ACHN (cell line): ENCODE measurements at places on chromosomes 6 and 20.
A peak's percentile ranks its signal among the peaks of the same experiment; 100 is the strongest.

- DNase-seq, result no peak
Observed at GRCh38 chr20:22508426-22508825, 75.9 kb downstream of the FOXA2 start.

DNA sequence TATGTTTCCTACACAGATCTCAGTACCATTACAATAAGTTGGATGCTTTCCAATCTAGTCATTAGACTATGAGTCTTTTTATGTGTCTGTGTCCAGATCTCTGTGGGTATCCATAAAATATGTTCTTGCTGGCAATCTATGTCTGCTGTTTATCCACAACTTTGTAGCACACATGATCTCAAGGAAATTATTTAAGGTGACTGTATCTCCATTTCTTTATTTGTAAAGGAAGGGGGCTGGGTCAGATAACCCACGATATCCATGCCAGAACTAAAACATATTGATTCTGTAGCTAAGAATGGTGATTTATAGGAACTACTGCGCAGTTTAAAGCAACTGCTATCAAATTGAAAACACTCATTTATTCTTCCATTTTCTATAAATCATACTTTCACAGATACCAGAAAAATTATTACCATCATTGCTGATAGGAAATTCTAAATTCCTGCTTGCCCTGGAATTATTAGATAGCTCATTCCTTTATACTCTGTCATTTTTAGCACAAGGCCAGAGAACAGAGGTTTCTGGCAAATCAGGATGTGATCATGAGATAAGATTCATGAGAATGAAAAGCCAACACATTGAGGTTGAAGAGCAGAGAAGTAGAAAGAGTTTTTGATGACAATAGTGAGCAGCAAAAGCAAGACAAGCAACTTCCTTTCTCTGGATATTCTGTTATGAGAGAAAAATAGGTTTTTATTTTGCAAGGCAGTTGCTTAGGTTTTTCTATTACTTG, 851.4 kb upstream of the CITED2 start:
- no peak for DNase-seq

GRCh38 chr6:156925026-156925425, 147.8 kb downstream of the ARID1B start:
- no peak for DNase-seq

GRCh38 chr20:46801003-46801702, 91.7 kb downstream of the SLC2A10 start:
- DNase-seq, result no peak

GRCh38 chr6:6412700-6413099, 92.2 kb upstream of the F13A1 start:
- no peak for DNase-seq

DNA sequence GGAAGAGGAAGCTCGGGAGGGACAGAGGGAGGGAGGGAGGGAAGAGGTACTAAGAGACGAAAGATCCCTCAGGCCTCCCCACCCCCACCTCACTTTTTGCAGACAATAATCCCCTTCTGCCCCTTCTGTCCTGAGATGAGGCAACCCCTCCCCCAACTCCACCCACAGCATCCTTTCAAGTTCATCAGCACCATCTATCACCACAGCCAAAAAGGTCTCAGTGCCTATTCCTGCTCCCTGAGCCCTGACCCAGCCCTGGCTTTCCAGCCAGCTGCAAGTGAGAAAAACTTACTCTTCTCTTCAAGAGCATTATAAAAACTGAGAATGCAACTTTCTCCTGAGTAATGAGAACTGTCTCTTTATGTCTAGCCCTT, 133.2 kb upstream of the LRFN2 start:
- DNase-seq, result no peak

DNA sequence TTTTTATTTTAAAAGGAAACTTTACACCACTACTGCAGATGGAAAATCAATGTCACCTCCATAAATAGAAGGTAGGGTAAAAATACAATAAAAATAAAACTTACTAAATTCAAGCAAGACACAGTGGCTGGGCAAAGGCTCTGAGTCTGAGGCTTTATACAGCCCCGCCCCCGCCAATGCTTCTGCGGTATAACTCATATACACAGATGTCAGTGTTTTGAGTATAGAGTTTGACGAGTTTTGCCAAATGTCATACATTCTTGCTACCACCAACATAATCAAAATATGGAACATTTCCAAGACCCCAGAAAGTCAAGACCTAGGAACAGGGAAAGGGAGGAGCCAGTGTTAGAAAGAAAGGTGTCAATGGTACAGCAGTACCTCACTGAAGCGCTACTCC, 12.8 kb downstream of the NFATC2 start:
- no peak for DNase-seq

DNA sequence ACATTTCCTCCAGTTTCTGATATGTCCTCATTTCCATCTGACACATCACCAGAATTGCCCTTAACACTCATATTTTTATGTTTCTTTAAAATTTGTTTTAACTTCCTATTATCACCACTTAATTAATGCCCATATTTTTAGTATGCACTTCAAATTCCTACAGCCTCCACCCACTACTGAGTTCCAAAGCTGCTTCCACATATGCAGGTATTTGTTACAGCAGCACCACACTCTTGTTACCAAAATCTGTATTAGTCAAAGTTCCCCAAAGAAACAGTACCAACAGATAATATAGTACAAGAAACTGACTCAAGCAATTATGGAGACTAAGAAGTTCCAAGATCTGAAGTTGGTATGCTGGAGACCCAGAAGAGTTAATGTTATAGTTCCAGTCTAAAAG, 340.4 kb downstream of the GRIK2 start:
- no peak for DNase-seq

DNA sequence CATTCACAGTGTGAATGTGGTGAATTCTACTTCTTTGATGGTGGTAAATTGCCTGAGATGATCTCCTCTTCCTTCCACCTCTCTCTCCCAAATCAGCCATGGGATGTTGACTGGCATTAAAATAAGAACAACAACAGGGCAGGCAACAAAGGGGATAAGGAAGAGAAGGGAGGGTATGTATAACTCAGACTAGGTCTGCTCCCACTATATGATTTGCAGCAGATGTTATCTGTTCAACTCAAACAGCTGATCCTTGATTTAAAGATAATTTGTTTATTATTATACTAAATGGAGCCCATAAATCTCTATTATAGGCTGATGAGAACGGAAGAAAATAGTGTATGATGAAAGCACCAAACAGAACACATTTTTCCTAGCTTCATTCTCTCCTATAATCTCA, 262.0 kb downstream of the BTBD3 start:
- no peak for DNase-seq

DNA sequence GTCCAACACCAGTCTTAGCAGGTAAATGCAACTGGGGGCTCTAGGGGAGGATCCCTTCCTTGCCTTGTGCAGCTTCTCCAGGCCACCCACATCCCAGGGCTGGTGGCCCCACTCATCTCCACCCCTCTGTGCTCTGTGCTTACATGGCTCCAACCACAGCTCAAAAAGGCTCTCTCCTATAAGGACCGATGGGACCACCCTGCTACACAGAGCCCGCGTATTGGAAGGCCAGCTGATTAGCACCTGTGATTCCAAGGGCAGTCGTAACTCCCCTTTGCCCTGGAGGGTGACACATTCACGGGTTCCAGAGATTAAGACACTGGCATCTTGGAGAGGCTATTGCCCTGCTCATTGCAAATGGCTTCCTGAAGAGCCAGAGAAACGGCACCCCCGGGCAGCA, 84.8 kb downstream of the BMP7 start:
- DNase-seq, result no peak

DNA sequence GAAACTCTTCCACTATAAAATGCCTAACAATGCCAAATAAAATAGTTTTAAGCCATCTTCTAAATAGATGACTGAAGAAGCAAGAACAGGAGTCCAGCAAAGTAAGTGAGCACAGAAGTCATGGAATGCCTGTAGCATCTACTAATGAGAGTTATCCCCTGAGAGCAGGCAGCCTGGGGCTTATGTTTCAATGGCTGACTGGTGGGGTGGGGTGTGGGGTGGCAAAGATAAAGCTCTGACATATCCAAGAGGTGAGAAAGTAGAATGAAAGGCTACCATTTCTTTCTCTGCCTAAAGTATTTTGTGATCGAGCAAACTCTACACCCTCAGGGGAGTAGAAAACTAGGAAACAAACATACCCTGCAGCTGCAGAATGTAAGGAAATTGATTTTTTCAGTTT, 348.8 kb downstream of the TFAP2B start:
- DNase-seq, result no peak

GRCh38 chr6:168162366-168162765, 83.4 kb upstream of the FRMD1 start:
- DNase-seq, result no peak

DNA sequence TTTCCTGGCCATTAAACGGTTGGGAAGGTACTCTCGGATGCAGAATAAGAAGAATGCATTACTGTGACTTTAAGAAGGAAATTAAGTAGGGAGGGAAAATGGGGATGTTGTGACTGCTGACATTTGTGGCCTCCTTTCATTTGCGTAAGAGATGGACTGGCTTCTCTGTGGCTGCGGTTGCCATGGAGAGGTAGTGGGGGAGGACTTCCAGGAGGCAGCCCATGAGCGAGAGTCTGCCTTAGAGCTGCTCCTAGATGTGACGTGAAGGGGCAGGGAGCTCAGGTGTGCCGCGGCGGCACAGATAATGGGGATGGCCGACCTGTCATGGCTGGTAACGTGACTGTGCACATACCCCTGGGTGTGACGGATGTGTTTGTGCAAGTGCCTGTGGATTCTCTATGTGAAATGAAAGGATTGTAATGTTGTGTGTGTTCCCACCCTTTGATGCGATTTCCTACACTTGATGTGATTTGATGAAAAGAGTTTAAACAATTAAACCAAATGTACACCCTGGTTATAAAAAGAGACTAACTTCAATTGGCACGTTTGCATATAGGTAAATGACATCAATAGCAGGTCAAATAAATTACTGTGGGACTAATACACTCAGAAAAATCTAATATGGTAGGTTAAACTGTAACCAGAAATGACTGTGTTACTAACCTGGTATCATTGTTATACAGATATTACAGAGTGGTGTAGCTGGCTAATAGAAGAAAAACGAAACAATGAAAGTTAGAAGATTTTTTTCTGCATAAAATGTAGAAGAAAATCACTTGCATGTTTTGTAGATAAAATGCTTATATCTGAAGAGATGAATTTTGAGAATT, 48.9 kb downstream of the HIVEP1 start:
- peak; percentile 72 for DNase-seq
